ENCODE measurements at places on chromosomes 2 and 18.

- DNase-seq, result no peak
These were observed 8.2 kb downstream of the IL1A start for GRCh38 chr2:112776113-112776512.

DNA sequence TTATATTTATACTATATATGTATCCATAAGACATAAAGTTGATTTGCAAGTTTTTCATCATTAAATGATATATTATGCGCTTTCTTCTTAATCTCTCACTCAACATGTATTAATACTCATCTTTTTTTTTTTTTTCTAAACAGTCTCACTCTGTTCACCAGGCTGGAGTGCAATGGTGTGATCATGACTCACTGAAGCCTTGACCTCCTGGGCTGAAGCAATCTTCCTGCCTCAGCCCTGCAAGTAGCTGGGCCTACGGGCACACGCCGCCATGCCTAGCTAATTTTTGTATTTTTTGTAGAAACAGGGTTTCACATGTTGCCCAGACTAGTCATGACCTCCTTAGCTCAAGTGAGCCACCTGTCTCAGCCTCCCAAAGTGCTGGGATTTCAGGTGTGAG lies 51.4 kb upstream of the MAP4K3 start:
- no peak for DNase-seq

GRCh38 chr2:9114458-9114857 lies 92.2 kb upstream of the ASAP2 start:
- DNase-seq, result no peak

GRCh38 chr2:72109291-72109690 lies 38.4 kb downstream of the CYP26B1 start:
- no peak for DNase-seq

DNA sequence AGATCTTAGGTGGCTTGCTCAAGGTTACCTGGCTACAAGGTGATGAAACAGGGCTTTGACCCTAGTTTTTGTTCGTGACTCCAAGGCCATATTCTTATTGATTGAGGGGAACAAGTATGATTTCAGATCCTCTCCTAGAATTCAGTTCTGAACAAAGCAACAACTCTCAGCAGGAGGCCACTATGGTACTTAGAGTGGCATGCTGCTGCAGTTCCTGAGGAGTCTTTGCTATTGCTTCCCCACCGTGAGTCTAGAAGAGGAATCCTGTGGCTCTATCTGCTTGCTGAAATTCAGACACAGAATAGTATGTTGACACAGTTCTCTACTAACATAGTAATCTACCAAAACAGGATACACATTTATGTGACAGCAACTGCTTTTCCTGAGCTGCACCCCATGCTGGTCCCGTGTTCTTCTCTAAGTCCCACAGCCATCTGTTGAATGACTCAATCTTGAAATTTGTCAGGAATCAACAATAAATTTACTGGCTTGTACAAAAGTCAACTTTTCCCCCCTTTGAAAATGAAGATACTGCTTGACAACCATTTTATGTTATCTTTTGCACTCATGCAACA lies 4.1 kb downstream of the TGFBRAP1 start:
- no peak for DNase-seq

GRCh38 chr2:149076863-149077412 lies 38.4 kb downstream of the LYPD6B start:
- no peak for DNase-seq

DNA sequence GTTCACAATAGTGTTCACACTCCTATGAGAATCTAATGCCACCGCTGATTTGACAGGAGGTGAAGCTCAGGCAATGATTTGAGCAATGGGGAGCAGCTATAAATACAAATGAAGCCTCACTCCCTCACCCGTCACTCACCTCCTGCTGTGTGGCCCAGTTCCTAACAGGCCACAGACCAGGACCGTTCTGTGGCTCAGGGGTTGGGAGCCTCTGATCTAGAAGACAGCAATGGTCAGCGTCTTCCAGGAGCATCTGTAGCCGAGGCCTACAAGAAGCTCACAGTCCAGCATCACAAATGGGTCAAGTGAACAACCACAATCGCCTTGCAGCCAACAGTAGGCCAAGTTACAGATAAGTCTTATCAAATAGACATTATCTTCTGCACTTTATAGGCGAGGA lies 110.0 kb upstream of the SLC66A3 start:
- DNase-seq, result no peak

DNA sequence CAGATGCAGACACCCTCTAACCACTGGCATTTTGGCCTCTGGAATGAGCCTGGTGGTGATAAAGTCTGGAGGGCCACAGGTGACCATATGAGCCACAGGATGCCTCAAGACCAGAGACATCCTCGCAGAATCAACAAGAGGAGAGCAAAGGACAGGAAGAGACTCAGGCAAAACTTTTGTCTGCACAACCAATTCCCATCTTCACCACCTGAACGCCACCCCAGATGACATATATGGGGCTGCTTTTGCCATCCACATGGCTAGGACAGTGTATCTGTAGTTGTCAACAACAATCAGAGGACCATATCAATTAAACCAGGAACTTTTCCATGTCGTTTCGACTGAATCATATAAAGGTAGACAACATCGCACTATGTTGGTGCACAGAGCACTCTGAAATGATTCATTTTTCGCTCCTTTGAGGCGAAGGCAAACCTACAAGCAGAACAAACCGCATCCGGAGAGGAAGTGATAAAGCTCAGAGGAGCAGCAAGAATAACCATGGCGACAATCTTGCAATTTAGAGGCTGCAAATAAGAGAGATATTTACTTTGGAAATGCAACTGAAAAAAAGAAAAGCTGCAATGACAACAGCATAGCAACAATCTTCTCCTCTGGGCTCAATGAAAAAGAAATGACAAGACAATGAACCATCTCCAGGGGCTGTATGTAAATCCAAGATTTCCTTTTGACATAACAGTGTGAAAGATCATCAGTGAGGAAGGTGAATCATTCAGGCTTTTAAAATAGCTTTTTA lies 204.5 kb downstream of the ARL4C start:
- no peak for DNase-seq

DNA sequence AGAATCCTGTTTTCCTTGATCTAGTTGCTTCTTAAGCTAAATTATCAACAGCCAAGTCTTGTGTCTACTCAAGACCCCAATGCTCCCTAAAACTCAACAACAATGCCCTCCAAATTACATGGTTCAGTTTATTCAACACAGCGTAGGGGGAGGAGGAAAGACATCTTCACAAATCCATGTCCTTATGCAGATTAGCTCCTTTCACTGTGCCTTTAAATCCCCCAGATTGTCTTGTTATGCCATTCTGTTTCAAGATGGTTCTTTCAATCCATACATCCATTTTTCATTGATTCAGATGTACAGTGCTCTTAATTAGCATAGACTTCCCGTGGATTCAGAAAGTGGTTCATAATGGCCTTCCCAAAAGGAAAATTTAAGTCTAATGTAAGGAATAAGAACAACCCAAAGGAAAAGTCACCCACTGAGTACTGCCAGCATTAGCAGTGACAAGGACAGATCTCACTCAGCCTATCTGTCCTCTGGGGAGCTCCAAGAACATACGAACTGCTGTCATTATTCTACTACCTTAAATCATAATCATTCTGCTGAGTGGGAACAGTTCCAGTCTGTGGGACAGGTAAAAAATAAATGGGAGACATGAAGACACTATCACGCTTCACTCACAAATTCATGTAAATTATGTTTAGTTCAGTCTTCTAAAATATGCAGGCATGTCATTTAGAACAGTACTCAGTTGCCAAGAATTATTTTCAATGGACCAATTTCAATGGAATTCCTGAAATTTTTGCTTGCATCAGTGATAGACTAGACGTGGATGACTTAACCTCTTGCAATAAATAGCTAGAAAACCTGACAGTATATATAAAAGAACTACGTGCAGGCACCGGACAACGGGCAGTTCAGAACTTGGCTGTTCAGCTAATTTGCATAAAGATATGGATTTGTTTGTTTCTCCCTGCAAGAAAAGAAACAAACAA lies 58.9 kb upstream of the RNU4ATAC start:
- DNase-seq, result no peak

- DNase-seq, result peak; percentile 80
These were observed 12.6 kb upstream of the MLPH start for GRCh38 chr2:237474442-237474911.

- DNase-seq, result peak; percentile 47
These were observed 100.1 kb downstream of the ZNF516 start for GRCh38 chr18:76394780-76395476.

GRCh38 chr2:8867363-8867762 lies 29.9 kb upstream of the KIDINS220 start:
- DNase-seq, result no peak

DNA sequence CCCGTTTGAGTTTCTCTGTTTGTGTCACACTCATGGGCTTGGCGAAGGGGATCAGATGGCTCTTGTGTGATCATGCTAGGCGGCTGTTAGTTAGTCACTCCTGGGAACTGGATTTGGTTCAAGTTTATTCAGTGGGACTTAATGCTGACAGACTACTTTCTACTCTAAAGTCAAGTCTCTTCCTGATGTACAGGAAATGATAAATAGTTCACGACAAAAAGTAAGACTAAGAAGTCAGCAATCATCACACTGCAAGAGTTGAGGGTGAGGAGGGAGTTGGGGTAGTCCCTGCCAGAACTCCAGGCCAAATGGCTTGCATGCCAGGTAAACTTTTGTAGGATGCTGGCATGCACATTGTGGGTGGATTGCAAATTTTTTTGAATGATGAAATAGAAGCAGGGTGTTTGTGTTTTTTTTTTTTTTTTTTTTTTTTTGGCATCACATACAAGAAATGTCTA lies 25.1 kb upstream of the CCL20 start:
- no peak for DNase-seq

DNA sequence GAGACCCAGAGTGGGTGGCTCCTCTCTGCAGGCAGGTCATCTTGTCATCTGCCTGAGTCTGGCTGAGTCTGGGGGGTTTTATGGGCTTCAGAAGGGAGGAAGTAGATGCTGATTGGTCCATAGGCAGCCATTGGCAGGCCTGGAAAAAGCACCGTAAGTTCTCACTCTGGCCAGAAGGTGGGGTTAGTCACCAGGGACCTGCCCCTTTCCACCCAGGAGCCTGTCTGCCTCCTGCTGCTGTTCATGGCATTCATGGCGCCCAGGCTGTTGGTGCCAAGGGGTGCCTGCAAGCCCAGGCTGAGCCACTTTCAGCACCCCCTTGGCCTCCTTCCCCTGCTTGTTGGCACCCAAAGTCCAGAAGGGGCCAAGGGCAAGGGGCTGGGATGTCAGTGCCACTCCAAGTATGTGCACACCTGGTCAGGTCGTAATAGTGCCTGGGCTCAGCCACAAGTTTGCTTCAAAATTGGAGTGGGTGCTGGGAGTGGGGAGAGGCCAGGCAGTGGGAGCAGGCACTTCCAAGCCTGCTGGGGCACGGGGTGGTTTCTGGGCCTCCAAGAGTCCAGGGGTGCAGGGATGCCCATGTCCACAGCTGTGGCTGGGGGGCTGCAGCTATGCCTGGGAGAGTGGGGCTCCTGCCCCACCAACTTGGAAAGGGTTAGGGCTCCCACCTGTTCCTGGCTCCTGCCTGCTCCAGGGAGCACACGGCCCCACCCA lies 178.1 kb downstream of the FAM210A start:
- DNase-seq, result no peak

- DNase-seq, result no peak
These were observed 42.3 kb upstream of the TTR start for GRCh38 chr18:31549416-31549815.

DNA sequence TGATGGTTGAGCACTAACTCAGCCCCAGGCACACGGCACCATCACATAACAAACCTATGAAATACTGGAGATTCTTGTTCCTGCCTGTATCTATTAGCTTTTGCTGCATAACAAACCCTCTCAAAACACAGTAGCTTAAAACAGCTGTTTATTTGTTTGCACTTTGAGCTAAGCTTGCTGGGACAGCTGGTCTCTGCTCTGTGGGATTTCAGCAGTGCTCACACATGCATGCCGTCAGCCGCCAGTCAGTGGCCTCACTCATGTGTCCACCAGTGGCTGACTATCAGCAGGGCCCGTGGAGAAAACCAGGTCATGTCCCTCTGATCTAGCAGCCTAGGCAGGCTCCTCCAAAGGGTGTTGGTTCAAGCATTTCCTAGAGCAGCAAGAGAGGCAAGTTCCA lies 52.8 kb upstream of the RAB12 start:
- no peak for DNase-seq

DNA sequence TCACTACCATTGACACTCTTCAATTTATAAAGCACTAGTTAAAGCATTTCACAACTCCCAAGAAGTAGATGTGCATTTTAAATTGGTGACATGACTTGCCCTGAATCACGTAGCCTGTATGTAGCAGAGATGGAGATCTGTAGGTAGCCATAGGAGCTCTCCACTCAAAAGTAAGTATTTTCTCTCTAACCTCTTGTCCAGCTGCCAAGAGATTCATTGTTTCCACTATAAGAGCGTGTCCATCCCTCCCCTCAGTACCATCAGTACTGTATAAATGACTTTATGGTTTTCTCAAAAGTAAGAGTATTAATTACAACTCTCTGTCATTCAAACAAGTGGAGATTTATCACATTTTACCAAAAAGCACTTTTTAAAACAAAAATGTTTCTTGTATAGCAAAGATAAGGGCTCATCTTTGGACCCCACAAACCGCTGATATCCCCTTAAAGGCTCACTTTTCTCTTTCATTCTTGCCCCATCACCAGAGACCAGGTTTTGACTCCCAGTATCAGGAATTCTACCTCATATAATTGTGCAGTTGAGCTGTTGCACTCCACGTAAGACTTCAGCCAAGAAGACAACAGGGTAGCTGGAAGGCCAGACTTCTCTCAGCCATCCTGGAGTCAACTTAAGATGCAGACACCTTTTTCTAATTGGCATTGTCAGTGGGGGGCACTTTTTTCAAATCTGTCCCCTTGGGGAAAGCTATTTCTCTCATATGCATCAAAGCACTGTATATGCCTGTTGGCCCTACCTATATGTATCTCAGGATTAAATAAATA lies 78.0 kb upstream of the GALNT5 start:
- no peak for DNase-seq

GRCh38 chr2:126876631-126877030 lies 22.1 kb upstream of the TEX51 start:
- peak; percentile 12 for DNase-seq

- no peak for DNase-seq
These were observed 67.5 kb downstream of the DCDC2C start for GRCh38 chr2:3770724-3771415.

DNA sequence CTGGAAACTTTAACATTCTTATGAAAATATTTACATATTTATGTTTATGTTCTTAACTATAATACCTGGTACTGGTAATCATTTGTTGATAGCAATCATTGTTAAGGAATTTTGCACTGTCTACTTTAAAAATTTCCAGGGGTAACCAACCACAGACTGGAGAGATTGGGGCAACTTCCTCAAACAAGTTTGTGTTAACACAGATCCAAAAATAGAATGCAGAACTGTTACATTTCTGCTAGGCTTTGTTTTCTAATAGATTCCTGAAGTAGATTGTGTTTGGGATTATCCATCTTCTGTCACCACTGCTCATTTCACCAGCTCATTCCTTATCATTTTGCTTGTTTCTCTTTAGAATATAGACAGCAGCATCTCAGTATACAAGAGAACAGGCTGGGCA lies 23.7 kb downstream of the RNF125 start:
- DNase-seq, result no peak

GRCh38 chr18:74281011-74281979 lies 10.5 kb downstream of the CYB5A start:
- DNase-seq, result no peak
